ENCODE measurements at places on chromosomes 3 and 15. TPM values are rescaled to one million over a fixed set of nuclear protein-coding genes. Genes with fewer than 3 reads are reported as not detected.

DNA sequence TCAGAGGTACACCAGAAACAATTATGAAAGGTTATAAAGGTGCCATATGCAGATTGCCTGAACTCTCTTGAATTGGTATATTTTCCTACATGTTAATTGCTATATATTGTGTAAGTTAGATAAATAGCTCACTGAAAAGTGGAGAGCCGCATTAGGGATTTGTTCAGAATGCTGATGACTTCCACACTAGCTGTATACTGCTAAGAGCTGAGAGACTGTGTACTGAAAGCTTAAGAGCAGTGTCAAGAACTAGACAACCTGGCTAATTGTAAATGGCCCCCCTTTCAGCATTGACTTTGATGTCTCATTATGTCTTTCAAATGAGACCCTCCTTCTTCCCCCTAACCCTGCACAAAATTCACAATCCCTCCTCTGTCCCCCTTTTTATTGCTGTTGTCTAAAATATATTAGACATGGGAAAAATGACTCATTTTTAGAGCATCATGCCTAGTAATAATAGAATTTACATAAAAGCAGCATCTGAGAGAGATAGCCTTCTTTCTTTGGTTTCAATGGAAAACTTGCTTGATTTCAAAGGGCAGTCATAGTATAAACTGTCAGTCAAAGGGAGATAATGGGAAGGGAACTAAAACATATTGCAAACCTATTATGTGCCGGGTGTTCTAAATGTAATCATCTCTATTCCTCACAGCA is 34.7 kb upstream of the GREM1 start:
- no peak overlapping the region for H3K27ac ChIP-seq
- H3K27me3 ChIP-seq: no peaks in the 10 kb centered on the region
- no peaks in the 10 kb centered on the region for H3K4me1 ChIP-seq
- H3K4me3 ChIP-seq: no peak overlapping the region
- no peak for DNase-seq
- H3K36me3 ChIP-seq: no peaks in the 10 kb centered on the region

DNA sequence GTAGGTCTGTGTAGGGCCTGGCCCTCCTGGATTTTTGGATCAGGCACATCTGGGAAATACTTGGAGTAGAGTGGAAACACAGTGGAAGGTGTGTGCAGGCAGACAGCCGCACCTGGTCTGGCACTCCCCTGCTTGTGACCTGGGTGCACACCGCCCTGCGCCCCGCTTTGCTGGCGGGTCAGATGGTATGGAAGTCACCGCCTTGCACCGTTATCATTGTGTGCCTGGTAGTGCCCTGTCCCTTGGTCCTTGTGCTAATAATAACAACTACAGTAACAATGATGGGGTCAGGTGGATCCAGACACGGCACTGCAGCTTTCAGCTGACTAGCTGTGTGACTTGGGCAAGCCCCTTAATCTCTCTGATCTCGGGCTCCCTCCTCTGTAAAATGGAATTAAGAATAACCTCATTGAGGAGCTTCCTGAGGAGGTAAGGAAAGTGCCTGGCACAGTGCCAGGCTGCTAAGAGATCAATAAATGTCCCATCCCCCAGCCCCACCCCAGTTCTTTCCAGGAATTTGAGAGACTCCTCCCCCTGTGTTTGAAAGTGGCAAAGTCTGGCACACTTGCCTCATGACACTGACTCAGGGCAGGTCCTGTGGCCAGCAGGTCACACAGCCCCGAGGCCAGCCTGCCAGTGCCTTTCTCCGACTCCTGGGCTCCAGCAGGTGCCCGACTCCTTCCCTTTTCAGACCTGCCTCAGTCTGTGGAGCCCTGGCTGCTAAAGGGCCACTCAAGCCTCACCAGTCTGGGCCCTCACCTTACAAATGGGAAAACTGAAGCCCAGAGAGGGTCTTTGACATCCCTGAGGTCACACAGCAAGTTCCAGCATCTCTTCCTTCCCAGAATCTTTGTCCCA is 9.8 kb downstream of the ISG20 start:
- peaks cover 47% of the 10 kb centered on the region for H3K4me1 ChIP-seq
- no peak overlapping the region for H3K4me3 ChIP-seq
- no peaks in the 10 kb centered on the region for H3K36me3 ChIP-seq
- H3K27ac ChIP-seq: peak overlapping the region; percentile 56
- no peak for DNase-seq

DNA sequence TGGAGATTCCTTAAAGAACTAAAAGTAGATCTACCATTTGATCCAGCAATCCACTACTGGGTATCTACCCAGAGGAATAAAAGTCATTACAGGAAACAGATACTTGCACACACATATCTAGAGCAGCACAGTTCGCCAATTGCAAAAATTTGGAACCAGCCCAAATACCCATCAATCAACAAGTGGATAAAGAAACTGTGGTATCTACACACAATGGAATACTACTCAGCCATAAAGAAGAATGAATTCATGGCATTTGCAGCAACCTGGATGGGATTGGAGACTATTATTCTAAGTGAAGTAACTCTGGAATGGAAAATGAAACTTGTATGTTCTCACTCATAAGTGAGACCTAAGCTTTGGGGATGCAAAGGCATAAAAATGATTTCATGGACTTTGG is 23.8 kb downstream of the SLC7A14 start:
- H3K27ac ChIP-seq: no peak overlapping the region
- no peaks in the 10 kb centered on the region for H3K4me1 ChIP-seq
- no peaks in the 10 kb centered on the region for H3K36me3 ChIP-seq
- no peak for DNase-seq
- no peak overlapping the region for H3K4me3 ChIP-seq

GRCh38 chr3:61954097-61954540 is 392.7 kb downstream of the PTPRG start:
- H3K27ac ChIP-seq: no peak overlapping the region
- H3K4me3 ChIP-seq: no peak overlapping the region
- H3K36me3 ChIP-seq: no peaks in the 10 kb centered on the region
- no peaks in the 10 kb centered on the region for H3K4me1 ChIP-seq

DNA sequence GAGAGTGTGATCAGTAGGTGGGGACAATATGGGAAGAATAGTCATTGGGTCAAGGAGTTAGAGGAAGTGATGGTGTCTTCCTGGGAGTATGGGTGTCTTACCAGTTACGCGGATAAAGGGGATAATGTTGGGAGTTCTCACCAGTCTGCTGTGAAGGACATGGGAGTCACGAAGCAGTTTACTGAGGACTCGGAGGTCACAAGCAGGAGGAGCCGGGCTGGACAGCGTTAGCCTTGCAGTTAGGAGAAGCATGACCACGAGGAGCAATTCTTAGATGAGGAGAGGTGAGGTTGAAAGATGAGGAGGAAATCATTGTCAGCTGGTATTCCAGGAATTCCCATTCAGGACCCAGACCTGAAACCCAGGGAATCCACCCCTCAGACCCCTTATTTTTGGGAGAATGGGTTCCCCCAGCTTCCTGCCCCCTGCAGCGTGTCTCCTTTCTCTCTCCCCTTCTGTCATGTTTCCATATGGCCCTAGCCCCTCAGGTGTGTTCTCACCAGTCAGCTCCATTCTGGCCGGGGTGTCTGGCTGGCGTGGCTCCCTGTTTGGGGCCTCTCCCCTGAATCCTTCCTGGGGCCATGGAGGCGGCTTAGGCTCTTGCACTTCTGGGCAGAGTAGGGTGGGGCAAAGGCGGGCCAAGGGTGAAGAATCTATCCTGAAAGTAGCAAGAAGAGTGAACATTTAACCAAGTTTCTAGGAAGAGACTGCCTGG is 2.1 kb downstream of the THPO start:
- no peaks in the 10 kb centered on the region for H3K36me3 ChIP-seq
- H3K4me1 ChIP-seq: peaks cover 24% of the 10 kb centered on the region
- no peak overlapping the region for H3K4me3 ChIP-seq
- H3K27ac ChIP-seq: no peak overlapping the region

GRCh38 chr3:190064112-190064511 is 56.6 kb downstream of the P3H2 start:
- H3K27me3 ChIP-seq: no peaks in the 10 kb centered on the region
- H3K36me3 ChIP-seq: no peaks in the 10 kb centered on the region
- no peak overlapping the region for H3K27ac ChIP-seq
- H3K4me3 ChIP-seq: no peak overlapping the region

DNA sequence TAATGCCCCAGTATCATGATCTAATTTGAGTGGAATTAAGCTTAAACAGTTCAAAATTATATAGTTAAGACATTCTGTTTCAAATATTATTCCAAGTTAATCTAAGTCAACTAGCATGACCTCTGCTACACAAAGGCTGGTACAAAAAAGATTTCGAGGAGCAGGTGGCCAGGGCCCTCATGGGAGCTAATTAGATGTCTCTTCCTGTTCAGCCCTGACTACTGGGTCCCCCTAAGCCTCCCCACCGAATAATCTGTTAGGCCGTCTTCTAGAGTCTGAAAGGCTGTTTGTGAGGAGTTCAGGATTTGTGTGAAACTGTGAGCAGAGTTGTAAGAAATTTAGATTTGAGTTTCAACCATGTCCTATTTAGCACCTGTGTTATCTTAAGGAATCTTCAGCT is 75.4 kb downstream of the PPM1L start:
- no peaks in the 10 kb centered on the region for H3K4me1 ChIP-seq
- no peaks in the 10 kb centered on the region for H3K36me3 ChIP-seq
- no peak overlapping the region for H3K4me3 ChIP-seq
- no peaks in the 10 kb centered on the region for H3K27me3 ChIP-seq
- H3K27ac ChIP-seq: no peak overlapping the region

GRAMD1C gene
- polyA plus RNA-seq: 5.6 TPM

SCN11A gene
- 0.57 TPM for polyA plus RNA-seq

C3orf80 gene
- polyA plus RNA-seq: 9.3 TPM

TNFSF10 gene
- 44.9 TPM for polyA plus RNA-seq
